CD8-positive, alpha-beta memory T cell (primary cell): ENCODE measurements at places on chromosomes 4 and X.

DNA sequence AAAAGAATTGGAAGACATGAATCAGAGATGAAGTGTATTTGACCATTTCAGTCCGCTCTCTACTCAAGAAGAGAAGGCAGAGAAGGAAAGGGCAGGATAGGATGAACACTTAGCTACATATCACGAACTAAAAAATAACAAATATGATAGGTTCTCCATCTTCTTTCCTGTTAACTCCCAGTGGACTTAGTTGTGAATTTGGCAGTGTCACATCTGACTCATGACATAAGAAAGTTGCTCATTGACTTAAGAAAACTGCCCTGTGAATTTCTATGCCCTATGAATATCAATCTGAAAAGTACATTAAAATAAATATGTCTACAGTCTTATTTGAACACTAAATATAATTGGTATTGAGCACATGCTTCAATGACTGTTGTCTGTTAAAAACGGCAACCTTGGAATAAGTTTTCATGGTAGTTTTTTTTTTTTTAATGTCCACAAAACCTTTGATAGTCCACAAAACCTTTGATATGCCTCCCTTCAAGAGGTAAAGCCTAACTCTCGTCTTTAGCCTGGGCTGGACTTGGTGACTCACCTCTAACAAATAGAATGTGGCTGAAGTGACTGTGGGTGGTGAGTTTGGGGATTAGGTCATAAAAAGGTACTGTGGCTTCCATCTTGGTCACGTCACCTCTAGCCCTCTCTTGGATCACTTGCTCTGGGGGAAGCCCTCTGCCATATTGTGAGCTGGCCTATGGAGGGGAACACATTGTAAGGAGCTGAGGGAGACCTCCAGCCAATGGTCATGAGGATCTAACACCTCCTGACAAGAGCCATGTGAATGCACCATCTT is 184.7 kb upstream of the S100G start:
- no peak for DNase-seq

GRCh38 chrX:100802843-100803242 is 17.3 kb upstream of the CSTF2 start:
- no peak for DNase-seq

GRCh38 chrX:153370293-153371055 is 30.7 kb downstream of the PNMA6E start:
- no peak for DNase-seq

DNA sequence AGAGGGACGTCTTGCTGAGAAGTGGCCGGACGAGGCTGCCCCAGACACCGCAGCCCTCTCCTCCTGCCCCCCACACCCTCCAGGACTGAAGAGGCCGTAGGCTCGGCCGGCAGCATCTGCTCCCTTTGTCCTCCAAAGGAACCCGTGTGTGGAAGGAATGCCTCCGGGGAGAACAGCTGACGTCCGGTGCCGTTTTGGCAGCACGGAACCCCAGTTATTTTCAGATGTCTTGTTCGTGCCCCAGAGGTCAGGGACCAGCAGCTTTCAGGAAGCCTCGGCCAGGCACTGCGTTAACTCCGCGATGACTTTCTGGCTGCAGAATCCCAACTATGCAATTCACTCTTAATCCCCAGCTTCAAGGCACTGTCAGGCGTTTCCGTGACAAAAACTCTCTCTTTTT is 10.9 kb upstream of the PPP2R3B start:
- DNase-seq, result no peak

GRCh38 chrX:15350329-15350996 is 15.1 kb upstream of the PIGA start:
- DNase-seq, result no peak

GRCh38 chrX:36116222-36116621 is 196.7 kb downstream of the CFAP47 start:
- DNase-seq, result no peak

- peak; percentile 20 for DNase-seq
These were observed 41.4 kb downstream of the SRPX2 start for GRCh38 chrX:100685284-100685996.

DNA sequence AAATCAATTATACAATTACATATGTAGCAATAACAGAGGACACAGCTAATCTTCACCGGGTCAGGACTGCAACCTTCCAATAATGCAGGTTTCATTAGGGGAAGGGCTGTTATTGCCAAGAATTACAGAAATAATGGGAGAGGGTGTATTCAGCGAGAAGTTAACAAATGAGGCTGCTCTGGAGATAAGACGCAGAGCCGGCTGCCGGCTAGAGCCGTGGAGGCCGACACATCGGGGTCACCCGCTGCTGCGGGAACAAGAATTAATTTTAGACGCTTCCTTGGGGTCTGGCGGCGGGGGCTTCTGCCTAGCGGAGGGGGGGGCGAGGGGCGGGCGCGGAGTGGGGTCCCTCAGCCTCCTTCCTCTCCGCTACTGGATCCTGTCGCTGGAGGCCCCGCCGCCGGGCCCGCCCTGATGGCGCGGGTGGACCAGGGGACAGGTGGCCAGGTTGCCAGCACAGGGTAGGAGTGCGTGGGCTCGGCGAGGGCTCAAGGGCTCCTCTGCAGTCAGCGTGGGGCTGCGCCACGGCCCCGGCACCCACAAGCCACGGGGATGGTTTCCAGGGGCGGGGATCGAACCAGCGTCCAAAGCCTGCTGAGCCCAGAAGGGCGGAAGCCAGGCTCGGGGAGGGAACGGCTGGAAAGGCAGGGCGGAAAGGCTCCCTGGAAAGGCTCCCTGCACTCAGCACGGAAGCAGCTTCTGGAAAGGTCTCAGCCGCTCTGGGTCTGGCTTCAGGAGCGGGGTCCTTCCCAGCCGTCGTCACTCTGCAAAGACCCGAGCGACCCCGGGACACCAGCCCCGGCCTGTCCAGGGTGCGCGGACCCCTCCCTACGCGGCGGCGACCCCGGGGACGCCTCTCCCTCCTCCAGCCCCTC is 113.8 kb upstream of the NKX1-1 start:
- peak; percentile 37 for DNase-seq

DNA sequence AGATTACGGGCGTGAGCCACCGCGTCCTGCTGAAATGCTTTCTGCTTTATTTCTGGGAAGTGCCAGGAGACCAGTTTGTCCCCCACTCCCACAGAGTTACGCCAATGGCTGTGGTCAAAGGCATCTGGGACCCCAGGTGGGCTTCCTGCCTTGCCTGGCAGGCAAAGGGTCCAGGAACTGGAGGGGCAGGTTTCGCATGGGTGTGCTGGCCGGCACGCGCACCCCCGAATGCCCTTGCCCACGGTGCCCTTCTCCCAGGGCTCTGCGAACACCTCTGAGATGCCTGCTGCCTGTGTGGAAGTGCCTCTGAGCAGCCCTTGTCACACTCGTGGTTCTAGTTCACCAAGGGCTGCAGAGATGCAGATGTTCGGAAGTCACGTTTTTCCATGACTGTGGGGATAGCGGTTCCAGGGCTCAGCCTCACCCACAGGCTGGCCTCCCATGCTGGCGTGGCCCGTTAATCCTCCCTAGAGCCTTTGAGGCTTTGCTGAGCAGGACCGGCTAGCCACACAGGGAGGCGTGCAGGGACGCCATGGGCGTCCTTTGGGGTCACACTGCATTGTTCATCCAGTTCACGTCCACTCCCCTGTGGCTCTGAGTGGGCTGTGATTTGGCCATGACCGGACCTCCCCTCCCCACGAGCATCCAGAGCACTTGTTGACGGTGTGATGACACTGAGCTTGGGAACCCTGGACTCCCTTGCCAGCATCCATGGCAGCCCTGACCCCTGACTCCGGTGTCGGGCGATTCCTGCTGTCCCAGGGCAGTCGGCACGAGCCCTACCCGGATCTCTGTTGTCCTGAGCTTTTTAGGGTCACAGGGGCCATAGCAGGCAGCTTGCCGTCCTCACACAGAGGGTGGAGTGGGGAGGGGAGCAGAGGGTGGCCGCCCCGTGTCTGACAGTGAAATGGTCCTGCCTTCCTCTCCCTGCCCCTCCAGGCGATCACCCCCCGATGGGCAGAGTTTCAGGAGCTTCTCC is 12.7 kb upstream of the ADD1 start:
- no peak for DNase-seq

DNA sequence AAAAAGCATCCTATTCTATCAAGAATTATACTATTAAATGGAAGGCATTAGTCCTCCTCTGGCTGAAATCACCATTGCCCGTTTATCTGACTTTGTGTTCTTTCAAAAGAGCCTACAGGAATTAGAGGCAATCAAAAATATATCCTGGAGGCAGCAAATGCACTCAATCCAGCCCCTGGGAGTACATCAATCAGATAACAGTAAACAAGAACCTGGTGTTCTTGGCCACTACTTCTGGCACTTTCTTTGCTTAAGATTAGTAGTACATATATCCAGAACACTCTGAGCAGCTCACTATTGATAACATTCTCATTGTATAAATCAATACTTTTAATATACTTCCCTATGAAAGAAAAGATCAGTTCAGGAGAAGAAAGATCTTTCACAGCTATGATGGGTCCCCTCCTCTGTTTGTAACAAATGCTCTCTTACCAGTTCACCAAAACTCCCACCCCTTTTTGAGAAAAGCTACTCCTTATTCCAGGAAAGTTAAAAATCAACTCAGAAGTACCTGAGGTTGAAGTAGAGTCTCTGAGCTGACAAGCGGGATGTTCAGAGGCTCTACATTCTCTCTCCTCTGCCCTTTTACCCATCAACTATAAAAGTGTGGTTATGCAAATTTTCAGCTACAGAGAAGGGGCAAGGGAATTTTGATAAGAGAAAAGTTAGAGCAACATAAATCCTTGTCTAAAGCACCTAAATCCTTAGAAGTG is 176.0 kb downstream of the COX18 start:
- DNase-seq, result no peak

DNA sequence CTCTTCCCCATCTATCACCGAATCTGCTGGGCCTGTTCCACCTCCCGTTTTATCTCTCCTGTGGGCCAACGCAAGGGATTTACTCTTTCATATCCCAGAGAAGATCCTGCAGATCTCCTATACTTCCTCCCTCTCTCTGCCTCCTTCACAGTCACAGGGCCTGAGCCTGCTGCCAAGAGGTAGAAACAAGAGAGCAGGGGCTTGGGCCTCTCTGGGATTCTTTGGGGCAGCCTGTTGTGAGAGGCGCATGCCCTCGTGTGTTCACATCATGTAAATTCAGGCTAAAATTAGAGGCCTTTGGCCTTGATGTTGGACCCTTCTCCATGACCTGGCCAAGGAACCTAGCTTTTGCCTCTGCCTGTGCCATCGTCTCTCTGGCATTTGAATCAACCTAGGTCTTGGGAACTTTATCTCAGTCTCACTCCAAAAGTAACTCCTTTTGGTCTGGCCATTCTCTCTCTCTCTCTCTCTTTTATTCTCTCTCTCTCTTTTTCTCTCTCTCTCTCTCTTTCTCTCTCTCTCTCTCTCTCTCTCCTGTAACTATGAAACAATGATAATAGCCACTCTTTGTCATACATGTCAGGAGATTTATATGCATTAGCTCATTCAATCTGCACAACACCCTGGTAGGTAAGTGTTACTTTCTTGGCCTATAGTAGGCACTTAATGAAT is 20.0 kb upstream of the EFNB1 start:
- no peak for DNase-seq

- no peak for DNase-seq
These were observed 36.5 kb downstream of the SHOX start for GRCh38 chrX:666762-667720.

GRCh38 chr4:73613130-73613529 is 7.1 kb downstream of the RASSF6 start:
- no peak for DNase-seq

DNA sequence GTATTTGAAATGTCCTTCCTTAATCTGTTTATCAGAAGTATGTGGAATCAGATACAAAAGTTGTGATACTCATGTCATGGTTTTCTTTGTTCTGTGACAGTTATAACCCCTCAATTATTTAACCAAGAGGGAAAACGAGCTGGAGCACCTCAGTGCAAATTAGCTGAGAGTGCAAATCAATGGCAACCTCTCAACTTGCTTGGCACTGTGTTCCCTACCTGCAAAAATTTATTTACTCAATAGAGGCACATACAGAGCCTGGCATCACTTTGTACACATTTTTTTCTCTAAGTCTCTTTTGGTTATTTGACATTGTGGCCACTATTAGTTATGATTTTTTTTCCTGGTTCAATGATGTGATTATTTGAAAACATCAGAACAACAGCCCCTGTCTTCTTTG is 186.2 kb downstream of the STIM2 start:
- no peak for DNase-seq

- DNase-seq, result no peak
These were observed 690.2 kb downstream of the FAT4 start for GRCh38 chr4:126004941-126005340.

- no peak for DNase-seq
These were observed 547.4 kb upstream of the ACTRT1 start for GRCh38 chrX:128599632-128600031.
